Aorta (tissue), 5 donors: ENCODE measurements at places on chromosomes 3 and 15.

- no peak for DNase-seq
Measured at GRCh38 chr3:42660898-42661297, 7.4 kb downstream of the ZBTB47 start.

DNA sequence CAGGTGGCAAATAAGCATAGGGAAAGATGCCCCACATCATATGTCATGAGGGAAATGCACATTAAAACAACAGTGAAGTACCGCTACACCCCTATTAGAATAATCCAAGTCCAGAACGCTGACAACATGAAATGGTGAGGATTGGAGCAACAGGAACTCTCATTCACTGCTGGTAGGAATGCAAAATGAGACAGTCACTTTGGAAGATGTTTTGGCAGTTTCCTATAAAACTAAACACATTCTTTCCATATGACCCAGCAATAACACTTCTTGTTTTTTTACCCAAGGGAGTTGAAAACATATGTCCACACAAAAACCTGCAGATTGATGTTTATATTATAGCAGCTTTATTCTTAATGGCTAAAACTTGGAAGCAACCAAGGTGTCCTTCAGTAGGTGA lies 116.4 kb upstream of the TOPAZ1 start:
- no peak for DNase-seq

GRCh38 chr3:68974711-68975110 lies 38.8 kb downstream of the EOGT start:
- DNase-seq: no peak

- no peak for DNase-seq
Measured at GRCh38 chr3:2940062-2940461, 170.1 kb downstream of the IL5RA start.

DNA sequence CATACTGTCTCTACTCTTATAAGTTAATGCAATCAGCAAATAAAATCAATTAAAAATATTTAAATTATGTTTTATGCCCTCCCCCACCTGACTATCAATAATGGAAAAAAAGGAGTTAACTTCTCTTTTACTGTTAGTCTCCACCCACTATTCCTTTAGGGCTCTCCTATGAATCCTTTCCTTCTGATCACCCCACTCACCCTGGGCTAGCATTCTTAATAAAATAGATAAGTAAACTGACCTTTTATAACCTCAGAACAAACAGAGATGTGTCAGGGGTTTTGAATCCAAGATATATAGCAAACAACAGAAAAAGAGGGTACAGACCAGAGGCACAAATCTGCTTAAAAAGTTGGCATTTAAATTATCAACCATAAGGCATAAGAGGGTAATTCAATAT lies 116.1 kb upstream of the PLXND1 start:
- no peak for DNase-seq

- DNase-seq: peak; percentile 47
Measured at GRCh38 chr3:141126661-141127343, 75.7 kb downstream of the SPSB4 start.

GRCh38 chr3:153429821-153430220 lies 267.8 kb downstream of the RAP2B start:
- no peak for DNase-seq

DNA sequence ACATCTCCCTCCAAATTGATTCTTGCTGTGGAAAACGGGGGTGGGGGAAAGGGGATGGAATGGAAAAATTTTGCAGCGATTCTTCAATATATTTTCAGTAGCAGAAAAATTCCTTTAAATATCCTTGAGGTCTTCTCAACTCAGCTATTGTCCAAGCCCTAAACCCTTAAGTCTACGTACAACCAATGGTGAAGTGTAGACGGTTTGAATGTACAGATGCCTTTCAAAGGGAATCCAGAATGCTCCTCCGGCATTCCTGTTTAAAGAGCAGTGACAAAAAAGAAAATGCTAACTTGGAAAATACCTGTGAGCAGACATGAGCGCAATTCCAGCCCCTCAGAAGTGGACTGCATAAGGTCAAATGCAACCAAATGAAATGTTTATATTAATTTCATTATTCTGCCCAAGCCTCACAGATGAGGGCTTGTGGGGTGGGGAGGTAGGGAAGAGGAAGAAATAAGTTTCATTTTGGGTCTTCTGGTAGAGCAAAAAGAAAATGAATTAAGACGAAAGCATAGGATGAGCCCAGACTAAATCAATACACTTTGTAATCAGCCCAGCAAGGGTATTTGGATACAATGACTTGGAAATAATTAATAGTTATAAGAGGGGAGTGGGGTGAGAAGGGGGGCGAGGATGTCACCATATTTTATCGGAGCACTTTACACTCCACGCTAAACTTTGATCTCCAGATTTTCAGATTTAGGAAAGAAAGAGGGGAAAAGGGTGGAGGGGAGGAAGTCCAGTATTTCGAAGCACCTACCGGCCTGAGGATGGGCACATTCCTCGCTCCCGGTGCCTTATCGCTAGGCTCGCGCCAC lies 2.7 kb downstream of the FOXP1 start:
- DNase-seq: no peak

- DNase-seq: no peak
Measured at GRCh38 chr3:152458376-152459117, 189.8 kb downstream of the MBNL1 start.

GRCh38 chr15:62969442-62970089 lies 73.0 kb upstream of the TPM1 start:
- no peak for DNase-seq

DNA sequence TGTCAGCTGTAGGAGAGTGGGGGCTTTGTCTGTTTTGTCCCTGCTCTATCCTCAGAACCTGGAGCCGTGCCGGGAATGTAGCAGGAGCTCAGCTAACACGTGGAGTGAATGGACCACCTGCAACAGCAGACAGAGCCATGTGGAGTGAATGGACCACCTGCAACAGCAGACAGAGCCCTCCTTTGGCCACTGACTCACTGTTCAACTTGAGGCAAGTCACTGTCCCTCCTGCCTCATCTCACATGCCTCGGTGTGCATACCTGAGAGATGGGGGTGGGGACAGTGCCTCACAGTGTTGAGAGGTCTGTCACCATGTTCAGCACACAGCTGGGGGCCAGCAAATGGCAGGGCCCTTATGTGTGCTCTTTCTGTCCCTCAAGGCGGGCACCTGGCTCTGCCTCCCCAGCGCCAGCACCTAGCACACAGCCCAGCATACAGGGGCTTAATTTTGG lies 27.9 kb downstream of the FEM1B start:
- DNase-seq: no peak

DNA sequence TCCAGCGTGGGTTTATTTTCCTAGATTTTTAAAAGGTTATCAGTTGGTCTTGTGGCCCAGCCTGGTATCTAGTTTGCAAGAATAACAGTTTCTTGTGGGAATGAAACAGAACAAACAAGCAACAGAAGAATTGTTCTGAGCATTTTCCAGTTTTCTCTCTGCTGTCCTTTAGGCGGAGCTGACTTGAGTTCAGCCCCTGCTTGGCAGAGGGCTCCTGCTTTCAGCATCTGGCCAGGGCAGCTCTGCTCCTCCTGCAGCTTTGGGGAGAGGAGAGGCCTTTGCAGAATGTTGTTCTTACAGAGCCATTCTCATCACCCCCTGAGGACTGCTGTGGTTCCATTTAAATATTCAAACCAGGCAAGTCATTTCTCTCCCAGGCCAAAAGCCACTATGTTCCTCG lies 117.7 kb downstream of the ALDH1A2 start:
- DNase-seq: no peak

- DNase-seq: no peak
Measured at GRCh38 chr3:71492566-71492965, 91.0 kb downstream of the FOXP1 start.

DNA sequence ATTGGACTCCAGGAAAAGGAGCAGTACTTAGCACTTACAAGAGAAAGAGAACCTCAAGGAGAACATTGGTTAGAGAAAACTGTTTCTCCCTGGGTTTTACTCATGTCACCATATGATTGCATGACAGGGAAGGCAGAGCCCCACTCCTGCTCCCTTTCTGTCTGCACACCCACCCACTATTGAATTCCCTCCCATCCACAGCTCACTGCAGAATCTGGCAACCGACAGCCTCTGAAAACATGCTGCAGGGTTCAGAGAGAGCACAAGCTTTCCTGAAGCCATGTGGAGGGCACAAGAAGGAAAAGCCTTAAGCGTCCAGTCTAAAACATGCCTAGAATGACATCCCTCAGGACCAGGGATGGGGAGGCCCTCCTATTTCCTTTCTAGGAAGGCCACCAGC lies 3.0 kb upstream of the IL17RD start:
- DNase-seq: no peak

DNA sequence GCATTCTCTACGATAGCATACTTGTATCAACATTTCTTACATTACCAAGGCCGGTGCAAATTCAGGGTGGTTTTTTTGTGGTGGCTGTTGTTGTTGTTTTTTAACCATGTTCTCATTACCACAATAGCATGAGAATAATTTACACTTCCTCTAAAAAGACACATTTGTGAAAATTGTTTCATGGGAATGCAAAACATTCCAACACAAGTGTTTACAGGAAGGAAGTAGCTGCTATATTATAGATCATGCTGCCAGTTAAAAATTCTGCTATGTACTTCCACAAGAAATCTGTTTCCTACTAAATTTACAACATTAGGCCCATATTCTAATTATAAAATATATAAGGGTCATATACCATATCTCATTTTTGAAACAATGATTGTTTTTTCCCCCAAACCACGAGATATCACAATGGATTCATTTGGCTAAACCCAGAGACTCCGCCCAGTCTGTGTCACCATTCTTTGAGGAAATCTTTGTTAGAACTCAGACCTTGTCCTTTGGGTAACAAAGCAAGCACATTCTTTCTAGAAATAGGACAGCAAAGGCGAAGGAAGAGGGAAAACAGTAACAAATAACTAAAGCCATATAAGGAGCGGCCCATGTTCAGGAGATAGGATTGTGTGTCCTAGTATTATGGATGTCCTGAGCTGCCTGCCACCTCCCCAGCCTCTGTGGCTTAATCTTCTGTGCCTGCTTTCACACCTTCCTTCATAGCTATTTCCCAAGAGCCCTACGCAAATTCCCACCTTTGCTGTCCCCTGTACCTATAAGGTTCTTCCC lies 60.1 kb downstream of the UACA start:
- DNase-seq: no peak

DNA sequence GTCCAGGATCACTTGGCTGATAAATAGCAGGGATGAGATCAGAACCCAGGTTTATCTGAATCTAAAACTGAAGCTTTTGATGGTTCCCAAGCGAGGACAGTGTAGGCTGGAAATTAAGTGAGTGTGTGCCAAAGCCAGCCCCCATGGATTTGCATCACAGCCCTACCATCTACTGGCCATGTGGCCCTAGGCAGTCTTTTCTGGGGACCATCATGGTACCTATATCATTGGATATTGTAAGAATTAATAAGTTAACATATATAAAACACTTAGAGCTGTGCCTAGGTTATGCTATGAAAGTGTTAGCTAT lies 32.8 kb upstream of the SSR3 start:
- no peak for DNase-seq

DNA sequence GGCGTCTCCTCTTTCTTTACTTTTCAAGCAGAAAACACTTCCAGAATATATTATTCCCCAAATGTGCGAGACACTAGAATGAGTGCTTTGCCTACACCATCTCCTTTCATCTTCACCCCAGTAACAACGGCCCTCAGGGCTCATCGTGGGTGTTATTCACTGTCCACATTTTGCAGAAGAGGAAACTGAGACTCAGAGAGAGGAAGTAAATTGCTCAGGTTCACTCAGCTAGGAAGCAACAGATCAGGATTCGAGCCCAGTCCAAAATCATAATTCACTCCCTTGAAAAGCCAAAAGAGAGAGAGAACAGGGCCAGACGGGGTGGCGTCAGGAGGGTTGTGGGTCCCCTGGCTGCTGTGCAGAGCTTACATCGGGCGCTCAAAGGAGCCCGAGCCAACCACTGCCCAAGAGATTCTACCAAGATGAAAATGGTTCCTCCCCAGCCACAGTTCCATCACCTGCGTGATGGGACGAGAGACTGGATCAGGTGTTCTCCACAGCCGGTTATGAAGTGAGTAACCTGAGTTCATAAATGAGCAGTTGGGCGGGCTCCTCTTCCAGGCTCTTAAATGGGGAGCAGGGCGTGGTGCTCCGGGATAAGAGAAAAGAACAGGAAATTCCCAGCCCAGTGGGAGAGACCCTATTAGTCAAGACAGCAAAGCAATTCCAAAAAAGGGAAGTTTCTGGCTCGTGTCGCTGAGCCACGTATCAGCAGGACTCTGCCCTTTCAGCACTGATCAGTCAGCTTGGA lies 48.6 kb upstream of the FLNB start:
- peak; percentile 63 for DNase-seq

- DNase-seq: no peak
Measured at GRCh38 chr15:39171944-39172368, 408.9 kb upstream of the THBS1 start.

GRCh38 chr15:61946778-61947177 lies 113.5 kb downstream of the VPS13C start:
- DNase-seq: no peak

GRCh38 chr3:53845103-53845880 lies 927 bp downstream of the CHDH start:
- peak; percentile 70 for DNase-seq

- DNase-seq: no peak
Measured at GRCh38 chr3:14915636-14916222, 31.7 kb upstream of the NR2C2 start.

DNA sequence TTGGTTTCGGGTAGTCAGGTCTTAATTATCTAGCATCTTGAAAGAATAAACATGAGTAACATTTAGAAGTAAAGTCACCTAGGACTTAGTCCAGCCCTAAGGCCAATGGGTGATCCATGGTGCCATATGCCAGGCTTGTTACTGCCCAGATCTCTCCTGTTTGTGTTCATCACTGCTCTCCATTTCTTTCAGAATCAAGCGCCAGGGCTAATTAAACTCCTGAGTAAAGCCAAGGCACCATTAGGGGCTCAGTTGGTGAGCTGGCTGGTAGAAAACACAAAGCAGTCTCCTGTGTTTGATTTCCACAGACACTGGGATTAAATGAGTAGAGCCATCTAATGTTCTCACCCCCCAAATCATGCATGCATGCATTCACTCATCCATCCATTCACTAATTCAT lies 11.3 kb downstream of the CYP19A1 start:
- DNase-seq: no peak

GRCh38 chr3:156657440-156657839 lies 16.9 kb upstream of the TIPARP start:
- no peak for DNase-seq
